ENCODE measurements at places on chromosomes 6 and 20.

DNA sequence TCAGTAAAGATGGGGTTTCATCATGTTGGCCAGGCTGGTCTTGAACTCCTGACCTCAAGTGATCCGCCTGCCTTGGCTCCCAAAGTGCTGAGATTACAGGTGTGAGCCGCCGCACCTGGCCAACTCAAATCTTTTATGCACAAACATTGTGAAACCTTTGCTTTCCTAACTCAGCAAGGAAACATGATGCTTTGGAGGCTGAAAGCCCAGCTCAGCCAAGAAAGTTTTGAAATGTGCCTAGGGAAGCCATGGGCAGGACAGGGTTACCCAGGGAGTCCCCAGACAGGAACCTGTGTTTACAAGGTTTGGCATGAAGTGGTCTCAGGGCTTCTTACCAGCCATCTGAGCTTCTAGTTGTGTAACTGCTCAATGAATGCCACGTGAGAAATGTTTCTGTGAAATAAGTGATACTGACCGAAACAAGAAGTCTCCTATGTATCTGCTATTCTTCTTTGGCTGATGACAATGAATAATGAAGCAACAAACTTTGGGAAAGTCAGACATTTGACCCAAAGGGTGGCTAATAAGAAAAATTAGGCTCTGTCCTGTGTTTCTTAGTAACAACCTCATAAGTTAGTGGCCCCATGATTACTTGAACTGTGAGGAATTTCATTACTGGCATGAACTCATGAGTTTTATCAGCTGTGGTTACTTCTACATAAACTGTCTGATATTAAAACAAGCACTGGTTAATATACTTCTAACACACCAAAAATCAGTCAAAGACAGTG, 163.5 kb downstream of the KIF6 start:
- DNase-seq: no peak

GRCh38 chr20:10553326-10553984, 118.3 kb downstream of the SLX4IP start:
- DNase-seq: peak; percentile 65

DNA sequence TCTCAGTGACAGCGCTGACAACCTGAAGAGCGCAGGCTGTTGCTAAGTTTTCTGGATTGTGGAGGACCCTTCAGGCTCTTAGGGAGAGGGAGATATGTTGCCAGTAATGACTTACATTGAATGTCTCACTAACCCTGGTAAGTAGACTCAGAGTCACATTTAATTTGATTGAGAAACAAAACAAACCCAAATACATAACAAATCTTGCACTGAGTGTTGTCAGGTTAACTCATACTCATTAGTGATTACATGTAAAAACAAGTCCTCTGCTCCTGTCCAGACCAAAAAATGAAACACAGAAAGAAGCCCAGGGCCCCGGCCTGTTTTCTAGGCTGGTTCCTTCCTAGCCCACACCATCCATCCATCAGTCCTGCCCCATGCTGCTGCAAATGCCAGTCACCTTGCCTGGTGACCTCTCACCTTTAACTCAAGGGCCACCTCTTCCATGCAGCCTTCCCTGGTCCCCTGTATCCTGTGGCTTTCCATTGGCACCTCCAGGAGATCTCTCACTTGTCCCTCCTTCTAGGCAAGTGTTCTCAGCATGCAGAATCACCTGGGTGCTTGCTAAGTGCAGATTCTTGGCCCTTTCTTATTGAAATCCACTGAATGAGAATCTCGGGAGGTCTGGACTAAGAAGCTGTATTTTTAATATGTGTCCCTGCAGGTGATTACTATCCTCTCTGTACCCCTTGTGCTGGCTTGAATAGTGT, 34.7 kb upstream of the ERVFRD-1 start:
- no peak for DNase-seq

DNA sequence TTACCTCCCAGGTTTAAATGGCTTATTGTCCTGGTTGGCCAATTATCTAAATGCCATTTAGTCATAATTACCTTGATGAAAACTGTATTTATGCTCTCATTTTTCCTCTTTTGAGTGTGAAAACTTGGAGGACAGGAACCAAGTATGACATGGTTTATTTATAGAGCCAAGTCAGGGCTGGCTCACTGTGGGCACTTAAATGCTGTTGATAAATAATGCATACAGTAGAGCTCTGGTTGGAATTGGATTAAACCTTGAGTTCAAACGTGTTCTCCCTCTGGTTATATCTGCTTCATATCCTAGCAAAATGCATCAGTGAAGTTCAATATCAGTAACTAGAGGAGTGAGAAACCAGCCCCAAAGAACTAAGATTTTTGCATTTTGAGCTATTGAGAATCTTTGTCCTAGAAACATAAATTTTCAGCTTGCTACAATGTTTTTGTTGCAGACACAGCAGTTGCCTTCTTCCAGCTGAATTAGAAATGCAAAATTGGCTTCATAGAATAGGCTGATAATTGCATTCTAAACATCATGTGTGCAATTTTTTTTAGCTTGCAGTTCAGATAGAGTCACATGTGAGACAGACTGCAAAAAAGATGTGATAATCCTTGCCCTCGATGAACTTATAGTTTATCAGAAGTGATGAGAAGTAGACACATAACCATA, 255.8 kb downstream of the BTBD3 start:
- no peak for DNase-seq

- no peak for DNase-seq
Observed at GRCh38 chr6:93341900-93342613, 77.3 kb downstream of the EPHA7 start.

GRCh38 chr6:43061861-43062260, 2.4 kb downstream of the KLC4 start:
- no peak for DNase-seq

DNA sequence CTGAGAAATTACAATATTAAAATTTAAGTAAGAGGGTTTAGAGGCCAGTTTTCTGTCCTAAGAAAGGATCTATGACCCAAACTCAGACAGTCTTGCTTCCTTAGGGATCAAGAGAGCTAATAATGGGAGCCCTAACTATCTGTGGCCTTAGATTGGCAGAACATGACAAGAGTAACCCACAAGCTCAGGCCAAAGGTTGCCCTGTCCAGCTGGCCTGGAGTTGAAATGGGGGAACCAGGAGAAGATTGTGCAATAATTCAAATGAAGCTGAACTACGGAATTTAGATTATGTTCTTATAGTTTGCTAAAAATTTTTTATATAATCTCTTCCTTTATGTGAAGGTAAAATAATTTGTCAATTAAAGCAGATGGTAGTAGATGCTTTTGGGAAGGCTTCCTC, 26.4 kb downstream of the LAMA4 start:
- DNase-seq: no peak

GRCh38 chr6:107116328-107116892, 1.1 kb upstream of the BEND3 start:
- DNase-seq: peak; percentile 36

GRCh38 chr6:13979284-13980171, 54.8 kb downstream of the RNF182 start:
- no peak for DNase-seq

All from activated CD4-positive, alpha-beta T cell treated with anti-CD3 and anti-CD28 coated beads for 48 hours (primary cell).